ENCODE measurements at places on chromosomes 4 and X.

DNA sequence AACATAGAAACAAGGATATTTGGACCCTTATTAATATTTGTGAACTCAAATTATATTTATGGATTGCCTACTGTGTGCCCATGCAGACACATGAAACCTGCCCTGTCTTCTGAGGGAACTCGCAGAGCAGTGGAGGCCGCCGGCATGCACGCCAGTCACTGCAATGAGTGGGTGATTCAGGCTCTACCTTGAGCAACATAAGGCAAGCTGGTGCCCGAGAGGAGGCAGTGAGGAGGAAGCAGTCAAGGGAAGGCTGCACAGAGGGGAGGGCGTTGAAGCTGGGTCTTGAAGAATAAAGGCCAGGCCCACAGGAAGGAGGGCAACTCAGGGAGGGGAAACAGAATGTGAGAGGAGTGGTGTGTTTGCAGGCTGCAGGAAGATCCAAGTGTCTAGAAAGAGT, 52.8 kb downstream of the PPEF2 start:
- peak; percentile 9 for DNase-seq

GRCh38 chr4:156472624-156473023, 499.0 kb downstream of the PDGFC start:
- DNase-seq: no peak

- DNase-seq: no peak
Observed at GRCh38 chrX:111151764-111152163, 55.8 kb downstream of the PAK3 start.

DNA sequence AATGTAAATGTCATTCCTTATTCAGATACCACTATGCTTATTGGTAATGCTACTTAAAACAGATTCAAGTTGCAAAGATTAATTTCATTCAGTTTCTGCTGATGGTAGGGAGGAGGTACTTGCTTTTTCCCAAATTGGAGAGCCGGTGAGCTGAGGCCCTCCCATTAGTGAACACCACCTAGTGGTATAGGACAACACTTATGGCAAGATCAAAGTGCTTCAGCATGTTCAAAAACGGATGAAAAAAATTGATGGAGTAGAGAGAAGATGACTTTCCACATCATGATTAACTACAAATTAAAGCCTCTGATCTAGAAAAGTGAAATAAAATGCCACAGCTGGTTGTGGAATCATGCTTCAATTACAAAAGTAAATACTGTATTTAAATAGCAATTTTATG, 112.9 kb downstream of the MBNL3 start:
- DNase-seq: no peak

GRCh38 chr4:157127571-157127970, 51.6 kb downstream of the GLRB start:
- no peak for DNase-seq

DNA sequence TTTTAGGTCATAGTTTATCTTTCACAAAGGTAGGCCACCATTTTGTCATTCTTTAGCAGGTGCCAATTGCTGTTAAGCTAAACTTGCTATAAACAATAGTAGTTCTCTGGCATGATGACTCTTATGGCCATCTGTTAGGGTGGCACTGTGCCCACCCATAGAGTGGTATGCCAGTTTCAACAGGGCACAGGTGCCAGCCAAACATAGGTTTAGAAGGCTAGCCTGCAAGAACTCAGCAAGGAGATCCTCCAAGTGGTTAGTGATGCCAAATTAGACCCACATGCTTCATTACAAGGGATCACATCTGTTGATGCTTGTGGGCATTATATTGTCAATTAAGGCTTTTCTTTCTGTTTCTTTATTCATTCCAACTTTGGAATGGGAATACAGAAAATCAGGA, 204.5 kb downstream of the FMR1NB start:
- DNase-seq: no peak

GRCh38 chrX:16839219-16839851, 30.8 kb downstream of the RBBP7 start:
- DNase-seq: no peak

DNA sequence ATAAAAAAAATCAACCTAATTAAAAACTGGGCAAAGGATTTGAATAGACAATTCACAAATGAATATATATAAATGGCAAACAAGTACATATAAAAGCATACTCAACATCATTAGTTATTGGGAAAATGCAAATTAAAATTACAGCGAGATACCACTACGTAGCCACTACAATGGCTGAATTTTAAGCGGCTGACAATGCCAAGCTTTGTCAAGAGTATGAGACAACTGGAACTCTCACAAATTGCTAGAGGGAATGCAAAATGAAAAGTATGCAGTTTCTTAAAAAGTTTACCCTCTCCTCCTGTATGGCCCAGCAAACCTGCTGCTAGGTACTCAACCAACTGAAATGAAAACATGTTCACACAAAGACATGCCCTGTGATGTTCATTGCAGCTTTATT, 34.8 kb downstream of the ZFP42 start:
- no peak for DNase-seq

- DNase-seq: no peak
Observed at GRCh38 chr4:157804986-157805385, 367.8 kb downstream of the GASK1B start.

DNA sequence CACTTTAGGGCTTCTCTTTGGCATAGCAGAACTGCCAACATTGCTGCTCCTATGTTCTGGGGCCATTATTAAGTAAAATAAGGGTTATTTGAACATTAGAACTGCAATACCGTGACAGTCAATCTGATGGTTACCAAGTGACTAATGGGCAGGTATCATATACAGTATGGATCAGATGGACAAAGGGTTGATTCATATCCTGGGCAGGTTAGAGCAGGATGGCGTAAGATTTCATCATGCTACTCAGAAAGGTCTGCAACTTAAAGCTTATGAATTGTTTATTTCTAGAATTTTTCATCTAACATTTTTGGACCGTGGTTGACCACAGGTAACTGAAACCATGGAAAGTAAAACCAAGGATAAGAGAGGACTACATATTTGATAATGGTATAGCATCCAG, 40.9 kb downstream of the BRCC3 start:
- DNase-seq: no peak

GRCh38 chrX:108097380-108097779, 5.8 kb downstream of the ATG4A start:
- DNase-seq: no peak

- DNase-seq: peak; percentile 66
Observed at GRCh38 chr4:56976837-56977320, 527 bp downstream of the NOA1 start.

- DNase-seq: no peak
Observed at GRCh38 chr4:54400188-54400587, 171.1 kb downstream of the PDGFRA start.

Data from SHP77 (cell line).